Adrenal gland (tissue), 19 donors: ENCODE measurements at places on chromosomes 7 and 10.

- DNase-seq, result no peak
These were observed 37.6 kb upstream of the MYO3A start for GRCh38 chr10:25896421-25896820.

- DNase-seq, result peak; percentile 81
These were observed 734 bp downstream of the CHST3 start for GRCh38 chr10:71964743-71965515.

GRCh38 chr7:40231796-40232195, 97.0 kb downstream of the SUGCT start:
- no peak for DNase-seq

GRCh38 chr10:124319926-124320391, 98.8 kb downstream of the OAT start:
- DNase-seq, result no peak

DNA sequence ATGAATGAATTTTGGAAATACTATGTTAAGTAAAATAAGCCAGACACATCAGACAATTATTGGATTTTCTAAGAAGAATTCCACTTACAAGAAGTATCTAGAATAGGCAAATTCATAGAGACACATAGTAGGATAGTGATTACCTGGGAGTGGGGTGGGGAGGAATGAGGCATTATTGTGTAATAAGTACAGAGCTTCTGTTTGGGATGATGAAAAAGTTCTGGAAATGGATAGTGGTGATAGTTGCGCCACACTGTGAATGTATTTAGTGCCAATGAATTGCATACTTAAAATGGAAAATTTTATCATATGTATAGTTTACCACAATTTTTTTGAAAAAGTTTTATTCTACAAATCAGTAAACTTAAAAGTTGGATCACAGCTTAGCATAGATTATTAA, 297.2 kb upstream of the KAT6B start:
- no peak for DNase-seq

- no peak for DNase-seq
These were observed 124.8 kb upstream of the FAM3C start for GRCh38 chr7:121520911-121521310.

- no peak for DNase-seq
These were observed 623 bp downstream of the HOXA4 start for GRCh38 chr7:27129729-27130539.

- no peak for DNase-seq
These were observed 15.1 kb upstream of the PRLHR start for GRCh38 chr10:118610577-118610976.

DNA sequence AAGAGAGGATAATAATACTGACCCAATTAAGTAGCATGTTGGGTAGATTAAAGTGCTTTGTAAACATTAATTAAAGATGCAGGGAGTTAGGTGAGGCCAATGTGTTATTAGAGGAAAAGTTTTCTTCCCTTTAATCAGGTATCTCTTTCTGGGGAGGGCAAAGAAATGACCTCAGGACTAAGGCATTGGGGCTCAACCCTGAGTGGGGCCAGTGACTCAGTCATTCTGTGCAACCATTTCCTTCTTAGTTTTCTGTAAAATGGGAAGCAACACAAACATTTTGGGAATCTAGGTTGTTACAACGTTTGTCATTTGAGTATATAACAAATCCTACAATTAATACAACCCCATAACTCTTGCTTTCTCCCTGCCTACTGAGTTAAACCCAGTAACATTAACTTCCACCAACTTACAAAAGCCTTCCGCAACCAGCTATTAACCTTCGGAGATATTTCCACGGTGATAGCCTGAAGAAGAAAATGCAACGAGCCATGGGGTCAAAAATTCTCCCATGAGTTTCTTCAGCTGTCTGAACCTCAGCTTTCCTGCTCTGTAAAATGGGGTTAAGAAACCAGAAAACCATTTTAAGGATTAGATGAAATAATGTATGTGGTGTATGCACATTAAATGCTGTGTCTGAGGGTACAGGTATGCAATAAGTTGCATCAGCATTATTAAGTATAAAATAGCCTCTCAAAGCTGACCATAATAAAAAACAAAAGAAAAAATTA, 965 bp upstream of the PROSER2 start:
- DNase-seq, result no peak

- DNase-seq, result no peak
These were observed 125.8 kb downstream of the DLG5 start for GRCh38 chr10:77800738-77801266.

- no peak for DNase-seq
These were observed 295.0 kb upstream of the IGFBP3 start for GRCh38 chr7:46215987-46216567.

DNA sequence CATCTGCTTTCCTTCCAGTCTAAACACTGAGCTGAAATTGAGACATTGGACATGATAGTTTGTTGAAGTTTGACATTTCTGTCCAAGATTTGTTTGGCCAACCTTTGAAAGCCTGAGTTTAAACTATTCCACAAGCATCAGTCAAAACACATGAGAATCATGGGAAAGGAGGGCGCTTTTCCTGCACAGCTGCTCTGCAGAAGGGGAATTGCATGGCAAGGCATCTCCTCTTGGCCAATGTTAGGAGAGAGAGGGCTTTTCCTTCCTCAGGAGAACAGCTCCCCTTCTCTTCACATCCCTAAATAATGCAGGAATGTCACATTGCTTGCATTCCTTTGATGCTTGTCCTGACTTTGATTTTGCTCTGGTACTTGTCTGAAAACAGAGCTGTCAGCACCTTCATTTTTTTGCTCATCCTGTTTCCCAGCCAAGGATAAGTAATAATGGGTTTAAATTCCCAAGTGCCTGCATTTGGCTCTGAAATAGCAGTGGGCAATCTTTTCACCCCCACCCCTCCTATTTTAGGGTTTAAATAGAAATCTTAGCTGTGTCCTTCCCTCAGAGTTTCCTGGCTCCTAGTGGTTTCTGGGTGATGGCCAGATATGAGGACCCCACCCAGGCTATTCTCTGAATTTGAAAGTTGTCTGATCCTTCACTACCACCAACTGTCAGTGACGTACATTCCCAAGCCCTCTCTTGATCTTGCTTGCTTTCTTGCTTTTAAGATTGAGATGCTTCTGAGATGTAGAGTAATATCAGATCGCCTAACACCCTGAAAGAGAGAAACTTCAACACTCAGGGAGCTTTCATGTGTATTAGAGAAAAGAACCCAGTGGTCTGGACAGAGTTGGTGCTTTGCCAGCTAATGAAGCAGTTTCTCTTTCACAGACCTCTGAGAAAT, 75.2 kb upstream of the NPVF start:
- DNase-seq, result no peak

- DNase-seq, result peak; percentile 6
These were observed 134.4 kb upstream of the UNC5B start for GRCh38 chr10:71077796-71078453.

GRCh38 chr10:17857040-17857439, 47.9 kb downstream of the MRC1 start:
- DNase-seq, result no peak

GRCh38 chr7:126001349-126001748, 1071.7 kb upstream of the POT1 start:
- DNase-seq, result no peak

DNA sequence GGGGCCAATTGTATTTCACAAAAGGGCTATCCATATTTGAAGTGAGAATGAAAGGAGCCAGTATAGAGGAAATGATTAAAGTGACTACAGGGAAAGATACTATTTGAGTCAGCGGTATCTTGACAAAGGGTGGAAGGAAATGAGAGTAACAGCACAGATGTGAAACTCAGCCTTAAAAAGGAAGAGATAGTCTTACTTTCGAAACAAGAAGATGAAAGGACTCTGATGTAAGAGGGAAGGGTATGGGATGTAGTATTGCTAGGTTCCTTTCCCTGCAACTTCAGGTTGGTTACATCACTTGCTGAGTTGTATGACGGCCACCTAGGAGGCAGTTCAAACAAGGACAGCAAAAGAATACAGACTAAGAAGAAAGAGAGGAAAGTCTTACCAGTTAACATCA, 13.7 kb downstream of the CISD1 start:
- no peak for DNase-seq
